ENCODE measurements at places on chromosomes 13 and 19. TPM values are rescaled to one million over a fixed set of nuclear protein-coding genes. Genes with fewer than 3 reads are reported as not detected.

- no peak for DNase-seq
Observed at GRCh38 chr13:54657588-54657987, 1629.0 kb downstream of the OLFM4 start.

Gene FAM83E
- total RNA-seq, result not detected

Gene MEIS3
- total RNA-seq, result 28.6 TPM

DNA sequence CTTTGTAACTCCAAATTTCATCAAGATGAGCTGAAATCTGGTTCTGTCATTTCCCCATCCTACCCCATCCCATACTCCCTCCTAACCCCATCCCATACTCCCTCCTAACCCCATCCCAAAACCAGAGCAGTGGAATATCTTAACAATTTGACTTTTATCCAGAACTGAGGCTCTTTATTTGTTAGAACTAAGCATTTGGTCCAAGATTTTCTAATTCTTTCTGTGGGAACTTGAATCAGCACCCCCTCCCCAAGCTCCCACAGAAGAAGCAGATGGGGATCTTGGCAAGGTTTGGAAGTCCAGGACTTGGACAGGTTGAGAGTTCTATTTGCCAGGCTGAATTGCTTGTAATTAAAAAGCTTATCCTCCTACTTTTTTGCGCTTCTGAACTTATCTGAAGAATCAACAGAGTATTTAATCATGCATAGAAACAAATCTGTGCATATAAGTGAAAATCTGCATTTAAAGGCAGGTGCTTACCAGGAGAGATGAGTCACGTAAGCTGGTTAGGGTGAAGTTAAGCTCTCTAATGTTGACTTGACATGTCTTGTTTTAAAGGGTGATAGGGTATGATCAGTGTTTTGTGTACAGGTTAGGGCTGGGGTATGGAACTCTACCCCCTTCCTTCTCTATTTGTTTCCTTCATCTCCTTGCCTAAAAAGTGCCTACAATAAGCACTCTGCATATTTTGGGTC lies 111.1 kb downstream of the COG6 start:
- DNase-seq, result no peak
